ENCODE measurements at places on chromosomes 12 and 14.

GRCh38 chr12:119180380-119181040, 1.8 kb downstream of the HSPB8 start:
- no peak for DNase-seq

DNA sequence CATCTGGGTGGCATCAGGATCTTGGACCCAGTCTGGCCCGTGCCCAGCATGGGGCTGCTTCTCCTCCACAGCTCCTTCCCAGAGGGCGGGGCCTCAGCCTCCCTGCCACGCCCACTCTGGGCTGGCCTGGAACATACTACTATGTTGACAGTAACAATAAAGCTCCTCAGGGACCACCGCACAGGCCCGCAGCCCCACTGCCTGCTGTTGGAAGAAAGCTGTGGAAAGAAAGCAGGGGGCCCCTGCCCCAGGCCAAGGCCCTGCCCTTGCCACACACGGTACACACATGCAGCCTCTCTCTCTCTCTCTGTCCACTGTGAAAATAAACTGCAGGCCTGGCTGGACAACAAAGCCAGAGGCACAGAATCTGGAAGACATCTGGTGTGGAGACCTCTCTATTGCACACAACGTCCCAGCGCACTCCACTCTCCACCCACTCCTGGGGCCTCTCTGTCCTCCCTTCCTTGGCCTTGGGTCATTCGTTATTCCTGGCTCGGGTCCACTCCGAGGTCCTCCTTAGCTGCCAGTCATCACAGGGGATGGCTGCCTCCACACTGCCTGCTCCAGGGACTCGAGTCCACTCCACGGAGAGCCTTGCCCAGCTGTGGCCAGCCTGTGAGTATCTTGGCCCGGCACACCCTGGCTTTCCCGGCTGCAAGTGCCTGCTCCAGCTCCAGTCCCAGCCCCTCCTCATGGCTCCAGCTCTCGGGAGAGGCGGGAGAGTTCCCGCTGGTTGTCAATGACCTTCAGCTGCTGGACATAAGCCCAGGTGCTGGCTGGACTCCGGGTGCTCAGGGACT, 11.8 kb upstream of the ENDOU start:
- DNase-seq: no peak

DNA sequence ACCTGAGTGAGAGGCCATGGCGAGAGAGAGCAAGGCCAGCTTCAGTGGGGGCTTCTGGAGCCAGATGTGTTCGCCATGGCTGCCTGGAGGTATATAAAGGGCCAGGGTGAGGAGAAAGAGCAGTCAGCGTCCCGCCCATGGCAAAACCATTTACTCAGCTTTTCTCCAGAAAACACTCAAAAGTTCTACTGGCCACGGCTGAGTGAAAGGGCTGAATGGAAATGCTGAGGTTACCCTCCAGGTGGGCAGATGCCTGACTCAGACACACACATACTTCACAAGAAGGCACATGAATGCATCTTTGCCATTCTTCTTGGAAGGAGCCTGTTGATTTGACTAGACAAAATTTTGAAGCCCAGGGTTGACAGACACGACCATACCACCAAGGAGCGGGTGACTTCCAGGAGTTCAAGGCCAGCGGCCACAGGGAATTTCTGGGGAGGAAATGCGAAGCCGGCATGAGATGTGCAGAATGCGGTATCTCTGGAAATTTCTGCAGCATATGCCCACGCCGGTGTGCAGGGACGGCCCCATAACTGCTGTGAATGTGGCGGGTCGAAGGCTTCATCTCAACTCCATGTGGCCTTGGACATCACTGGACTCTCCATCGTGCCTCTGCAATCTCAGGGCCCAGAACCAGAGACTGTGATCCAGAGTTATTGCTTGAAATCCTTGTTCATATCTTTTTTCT, at the start of gene IL31:
IL31 (minus strand) TSS at position 67 of the 691 bp plus-strand sequence; CDS start at position 18, 49 bp downstream.
- DNase-seq: no peak

GRCh38 chr12:54926246-54926645, 58.3 kb downstream of the TESPA1 start:
- DNase-seq: no peak

GRCh38 chr14:50010752-50011151, 105.6 kb downstream of the VCPKMT start:
- DNase-seq: no peak

DNA sequence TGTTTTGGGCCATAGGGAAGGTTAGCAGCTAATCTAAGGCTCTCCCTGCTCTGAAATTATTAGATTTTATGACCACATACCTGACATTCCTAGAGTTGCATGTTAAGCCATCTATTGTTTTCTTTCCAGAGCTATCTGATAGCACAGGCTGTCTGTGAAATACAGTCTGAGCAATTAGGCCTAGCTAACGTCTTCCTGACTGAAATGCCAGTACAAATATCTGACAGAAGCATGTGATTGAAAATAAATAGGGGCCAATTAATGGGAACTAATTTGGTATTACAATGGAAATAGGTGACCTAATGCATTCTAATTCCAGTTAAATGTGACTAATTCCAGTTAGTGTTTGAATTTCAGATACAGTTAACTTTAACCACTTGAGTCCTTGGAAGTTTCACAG, 115.2 kb downstream of the C12orf75 start:
- DNase-seq: no peak

- no peak for DNase-seq
These were observed 193.6 kb upstream of the NUDT4 start for GRCh38 chr12:93183940-93184671.

DNA sequence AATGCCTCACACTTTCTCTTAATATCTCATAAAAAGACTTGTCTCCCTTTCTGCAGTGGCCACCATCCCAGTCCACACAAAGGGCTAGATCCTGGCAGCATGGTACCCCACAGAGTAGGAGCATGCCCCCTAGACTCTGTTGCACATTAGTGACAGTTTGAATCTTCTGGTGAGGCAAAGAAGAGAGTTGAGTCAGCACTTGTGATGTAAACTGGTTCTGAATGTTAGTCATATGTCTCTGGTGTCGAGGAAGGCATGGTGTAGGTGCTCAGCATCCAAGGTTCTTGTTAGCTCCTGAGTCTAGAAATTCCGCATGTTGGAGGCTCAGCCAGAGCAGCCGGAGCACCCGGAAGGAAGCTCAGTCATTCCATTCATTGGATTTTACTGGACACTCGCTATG, 9.8 kb downstream of the TTC9 start:
- no peak for DNase-seq

GRCh38 chr12:81610955-81611889, 147.9 kb downstream of the PPFIA2 start:
- no peak for DNase-seq

DNA sequence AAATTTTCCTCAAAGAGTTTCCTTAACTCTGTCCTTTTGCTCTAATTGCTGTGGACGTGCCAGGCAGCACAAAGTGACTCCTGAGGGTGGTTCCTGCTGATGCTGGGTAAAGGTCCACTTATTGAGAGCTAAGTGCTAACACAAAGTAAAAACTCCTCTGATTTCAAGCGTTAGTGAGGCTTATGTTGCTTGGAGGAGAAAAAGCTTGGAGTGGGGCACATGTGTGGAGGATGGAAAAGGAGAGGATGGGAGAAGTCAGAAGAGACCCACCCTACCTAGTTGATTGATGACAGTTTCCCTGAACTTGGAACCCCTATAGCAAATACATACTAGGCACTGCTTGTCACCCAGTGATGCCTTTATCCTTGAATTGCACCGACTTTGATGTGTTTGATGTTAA, 10.1 kb upstream of the SLC11A2 start:
- no peak for DNase-seq

- DNase-seq: no peak
These were observed 24.3 kb downstream of the EMP1 start for GRCh38 chr12:13220838-13221237.

GRCh38 chr14:26811756-26812305, 214.0 kb upstream of the NOVA1 start:
- DNase-seq: no peak

DNA sequence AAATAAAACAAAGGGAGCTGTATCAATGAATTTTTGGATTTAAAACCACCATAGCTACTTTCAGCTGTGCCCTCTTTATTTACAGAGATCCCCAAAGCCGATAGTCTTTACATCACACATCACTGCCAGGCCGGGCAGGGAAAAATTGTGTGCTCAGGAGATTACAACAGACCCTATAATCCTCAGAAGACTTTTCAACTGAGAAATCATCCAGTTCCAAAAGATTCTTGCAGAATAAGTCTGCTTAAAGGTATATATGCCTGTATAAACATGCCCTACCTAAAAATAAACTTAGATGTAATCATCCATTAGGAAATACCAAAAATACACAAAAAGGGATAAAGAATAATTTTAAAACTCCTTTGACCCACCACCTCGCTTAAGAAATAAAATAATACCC, 70.1 kb upstream of the MAP1LC3B2 start:
- DNase-seq: no peak

DNA sequence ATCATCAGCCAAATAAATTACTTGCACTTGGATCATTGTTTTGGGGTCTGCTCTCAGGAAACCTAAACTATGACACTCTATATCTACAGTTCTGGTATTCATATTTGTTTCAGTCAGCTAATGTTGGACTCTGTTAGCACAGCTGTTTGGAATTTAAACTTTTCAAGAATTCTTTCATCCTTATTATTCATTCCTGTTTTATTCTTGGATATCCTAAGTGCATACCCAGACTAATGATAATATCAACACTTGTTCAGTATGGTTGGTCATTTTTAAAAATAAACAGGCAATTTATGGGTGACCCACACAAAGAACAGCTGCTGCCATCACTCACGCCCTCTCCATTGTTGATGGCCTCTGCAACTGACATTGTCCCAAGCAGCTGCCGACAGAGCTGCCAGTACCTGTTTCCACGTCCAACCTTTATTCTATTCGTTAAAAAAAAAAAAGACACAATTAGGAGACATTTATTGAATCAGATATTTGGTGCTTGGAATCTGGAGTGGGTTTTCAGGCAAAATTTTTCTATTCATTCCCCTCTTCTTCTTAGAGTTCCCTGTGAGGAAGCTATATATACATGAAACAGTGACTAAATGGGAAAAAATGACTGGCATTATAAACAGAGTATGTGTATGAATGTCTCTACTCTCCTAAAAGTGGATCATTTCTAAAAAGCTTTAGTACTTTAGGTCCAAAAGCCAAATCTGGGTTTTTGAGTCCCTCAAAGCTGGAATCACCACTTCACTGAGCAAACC, 252.1 kb upstream of the NAV3 start:
- DNase-seq: no peak

DNA sequence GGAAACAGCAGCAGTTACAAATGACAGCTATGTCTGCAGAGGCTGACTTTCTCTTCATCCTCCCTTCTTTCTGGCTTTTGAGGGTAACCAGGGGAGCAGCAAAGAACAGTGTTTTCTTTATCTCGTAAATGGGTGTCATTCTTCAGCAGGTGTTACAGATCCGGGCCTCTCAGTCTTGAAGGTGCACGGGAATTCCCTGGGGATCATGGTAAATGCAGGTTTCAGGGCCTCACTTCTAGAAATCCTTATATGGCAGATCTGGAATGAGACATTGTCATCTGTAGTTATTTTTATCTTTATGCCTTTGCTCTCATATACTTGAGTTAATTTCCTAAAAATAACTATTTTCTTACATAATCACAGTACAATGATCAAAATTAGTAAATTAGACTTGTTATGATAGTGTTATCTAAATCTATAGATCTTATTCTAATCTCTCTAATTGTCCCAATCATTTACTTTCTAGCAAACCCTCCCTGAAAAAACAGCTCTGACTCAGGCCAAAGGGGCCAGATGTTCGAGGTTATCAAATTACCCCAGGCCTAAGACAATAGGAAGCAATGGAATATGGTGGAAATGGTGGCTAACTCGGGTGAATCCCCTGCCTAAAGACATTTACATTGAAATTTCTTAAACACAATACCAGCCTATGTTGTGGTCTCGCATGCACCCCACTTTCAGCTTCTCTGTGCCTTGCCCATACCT, 145.0 kb downstream of the CAND1 start:
- no peak for DNase-seq

- no peak for DNase-seq
These were observed 192.9 kb downstream of the C12orf75 start for GRCh38 chr12:105523164-105524057.

GRCh38 chr12:102911320-102911719, 5.7 kb downstream of the PAH start:
- DNase-seq: no peak

GRCh38 chr12:115869604-115870003, 407.9 kb downstream of the MED13L start:
- no peak for DNase-seq
